ENCODE measurements at places on chromosomes 4 and X.

DNA sequence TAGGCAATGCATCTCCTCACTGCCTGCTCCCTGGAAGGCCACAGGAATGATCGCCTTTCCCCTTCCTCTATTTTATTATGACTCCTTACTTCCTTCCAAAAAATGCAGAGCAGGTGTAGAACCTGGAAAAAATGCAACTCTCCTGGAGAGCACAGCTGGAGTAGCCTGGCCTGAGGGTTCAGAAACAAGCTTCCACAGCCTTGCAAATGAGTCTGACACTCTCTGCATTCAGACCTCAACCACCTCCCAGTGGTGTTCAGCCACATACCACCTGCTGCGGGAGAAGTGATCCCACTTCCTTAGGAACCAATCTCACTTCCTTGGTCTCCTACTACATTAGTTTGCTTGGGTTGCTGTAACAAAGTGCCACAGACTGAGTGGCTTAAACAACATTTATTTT, 368.1 kb upstream of the NOCT start:
- no peak for DNase-seq

GRCh38 chrX:40106676-40107290, 9.0 kb upstream of the BCOR start:
- no peak for DNase-seq

DNA sequence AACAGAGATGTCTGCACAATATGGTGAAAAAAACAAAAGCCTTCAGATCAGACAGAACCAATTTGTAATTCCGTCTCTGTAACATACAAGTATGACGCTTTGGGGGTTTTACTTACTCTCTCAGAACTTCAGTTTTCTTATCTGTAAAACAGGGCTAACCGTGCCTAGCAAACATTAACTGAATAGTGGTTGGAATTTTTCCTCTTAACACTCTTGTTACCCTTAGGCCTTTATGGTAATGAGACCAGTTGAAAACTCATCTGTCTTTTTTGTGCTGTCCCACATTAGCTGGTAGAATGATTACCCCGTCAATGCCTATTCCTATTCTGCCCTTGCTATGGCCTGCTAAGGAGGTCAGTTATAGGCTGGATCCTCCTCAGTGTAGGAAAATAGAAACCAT, 4.5 kb upstream of the MYOZ2 start:
- DNase-seq, result no peak

GRCh38 chr4:99100876-99101275, 12.3 kb upstream of the ADH5 start:
- no peak for DNase-seq

DNA sequence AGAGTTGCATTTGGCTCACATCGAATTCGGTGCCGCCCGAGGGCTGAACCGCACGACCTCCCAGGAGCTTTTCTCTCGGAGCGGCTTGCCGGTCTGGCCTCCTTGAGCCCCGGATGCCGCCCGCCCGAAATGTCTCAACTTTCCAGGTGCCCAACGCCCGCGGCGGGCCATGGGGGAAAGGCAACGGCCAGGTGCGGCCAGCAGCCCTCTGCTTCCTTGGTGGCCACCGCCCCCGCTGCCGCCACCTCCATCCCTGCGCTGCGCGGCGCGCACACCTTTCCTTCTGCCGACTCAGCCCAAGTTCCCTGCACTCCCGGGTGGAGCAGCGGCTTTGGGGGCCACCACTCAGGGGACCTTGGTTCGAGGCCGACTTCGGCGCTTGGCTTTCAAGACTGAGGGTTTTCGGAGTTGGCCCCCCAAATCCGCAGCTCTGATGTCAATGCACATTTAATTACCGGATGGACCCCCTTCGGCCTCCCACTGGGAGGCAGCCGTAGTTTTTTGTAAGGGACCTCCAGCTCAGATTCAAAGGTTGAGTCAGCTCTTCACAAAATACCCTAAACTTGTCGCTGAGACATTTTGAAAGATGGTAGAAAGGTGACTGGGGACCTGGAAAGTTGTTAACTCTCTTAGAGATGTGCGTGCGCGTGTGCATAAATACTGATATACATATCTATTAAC, 1.1 kb downstream of the AFF2 start:
- peak; percentile 76 for DNase-seq

DNA sequence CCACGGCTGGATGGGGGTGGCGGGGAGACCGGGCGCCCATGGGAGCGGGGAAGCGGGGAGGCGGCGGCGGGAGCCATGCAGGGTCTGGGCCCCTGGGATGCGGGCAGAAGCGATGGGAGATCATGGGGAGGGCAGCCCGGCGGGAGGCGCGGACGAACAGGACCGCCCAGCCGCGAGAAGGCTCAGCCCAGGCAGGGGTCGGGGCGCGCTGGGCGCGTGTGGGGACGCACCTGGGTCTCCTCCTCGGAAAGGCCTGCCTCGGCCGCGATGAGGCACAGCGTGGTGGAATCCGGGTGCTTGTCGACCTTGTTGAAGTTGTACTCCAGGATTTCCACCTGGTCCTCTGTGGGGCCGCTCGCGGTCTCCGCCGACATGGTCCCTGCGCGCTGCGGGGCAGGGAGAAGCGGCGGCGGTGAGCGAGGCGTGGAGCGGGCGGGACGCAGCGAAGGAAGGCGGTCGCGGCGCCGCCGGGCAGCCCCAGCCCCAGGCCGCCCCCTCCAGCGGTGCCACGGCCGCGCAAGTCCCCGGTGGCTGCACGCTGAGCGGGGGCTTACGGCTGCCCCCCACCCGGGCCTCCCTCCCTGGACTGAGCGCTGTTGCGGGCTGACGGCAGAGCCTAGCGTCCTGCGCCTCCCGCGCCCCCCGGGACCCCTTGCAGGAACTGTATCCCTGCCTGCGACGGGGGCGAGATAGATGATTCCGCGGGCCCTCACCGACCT, 25.3 kb downstream of the HOPX start:
- no peak for DNase-seq

- DNase-seq, result no peak
Measured at GRCh38 chrX:10875995-10876394, 235.1 kb upstream of the HCCS start.

GRCh38 chr4:145824463-145824862, 114.2 kb downstream of the ZNF827 start:
- DNase-seq, result no peak

DNA sequence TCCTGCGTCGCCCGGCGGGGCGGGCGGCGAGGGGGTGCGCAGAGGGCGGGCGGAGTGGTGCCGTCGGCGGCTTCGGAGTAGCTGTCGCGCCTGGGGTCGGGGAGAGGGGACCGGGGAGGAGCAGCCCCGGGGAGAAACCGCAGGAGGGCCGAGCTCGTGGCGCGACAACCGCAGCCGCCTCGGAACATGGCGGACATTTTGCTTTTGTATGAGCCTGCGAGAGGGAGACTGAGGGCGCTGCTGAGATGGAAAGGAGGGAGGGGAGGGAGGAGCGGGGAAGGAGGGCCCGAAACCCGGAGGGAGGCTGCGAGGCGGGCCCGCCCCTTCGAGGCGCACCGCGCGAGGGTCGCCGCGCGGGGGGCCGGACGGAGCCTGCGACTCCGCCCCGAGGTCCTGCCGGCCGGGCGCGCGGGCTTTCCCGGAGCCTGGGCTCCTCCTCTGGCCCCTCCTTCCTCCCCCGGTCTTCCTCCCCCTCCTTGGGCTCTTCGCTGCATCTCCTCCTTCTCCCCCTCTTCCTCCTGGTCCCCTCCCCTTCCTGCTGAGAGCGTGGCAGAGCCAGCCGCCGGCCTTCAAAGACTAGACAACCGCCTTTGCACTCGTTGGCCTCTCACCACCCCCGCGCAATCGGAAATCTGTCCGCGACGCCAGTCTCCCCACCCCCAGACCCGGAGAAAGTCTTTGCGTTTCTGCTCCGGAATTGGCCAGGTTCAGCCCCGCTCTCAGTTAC, 1.1 kb downstream of the INTS6L start:
- peak; percentile 93 for DNase-seq

DNA sequence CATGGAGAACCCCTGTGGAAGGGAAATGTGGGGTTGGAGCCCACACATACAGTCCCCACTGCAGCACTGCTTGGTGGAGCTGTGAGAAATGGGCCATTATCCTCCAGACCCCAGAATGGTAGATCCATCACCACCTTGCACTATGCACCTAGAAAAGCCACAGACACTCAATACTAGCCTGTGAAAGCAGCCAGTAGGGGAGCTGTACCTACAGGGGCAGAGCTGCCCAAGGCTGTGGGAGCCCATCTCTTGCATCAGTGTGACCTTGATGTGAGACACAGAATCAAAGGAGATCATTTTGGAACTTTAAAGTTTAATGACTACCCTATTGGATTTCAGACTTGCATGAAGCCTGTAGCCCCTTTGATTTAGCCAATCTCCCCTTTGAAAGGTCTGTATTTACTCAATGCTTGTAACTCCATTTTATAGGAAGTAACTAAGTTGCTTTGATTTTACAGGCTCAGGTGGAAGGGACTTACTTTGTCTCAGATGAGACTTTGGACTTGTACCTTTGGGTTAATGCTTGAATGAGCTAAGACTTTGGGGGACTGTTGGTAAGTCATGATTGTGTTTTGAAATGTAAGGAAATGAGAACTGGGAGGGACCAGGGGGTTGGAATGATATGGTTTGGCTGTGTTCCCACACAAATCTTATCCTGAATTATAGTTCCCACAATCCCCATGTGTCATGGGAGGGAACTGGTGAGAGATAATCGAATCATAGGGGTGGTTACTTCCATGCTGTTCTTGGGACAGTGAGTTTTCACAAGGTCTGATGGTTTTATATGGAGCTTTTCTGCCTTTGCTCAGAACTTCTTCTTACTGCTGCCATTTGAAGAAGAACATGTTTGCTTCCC, 352.6 kb downstream of the INPP4B start:
- DNase-seq, result no peak

GRCh38 chr4:133969202-133969848, 232.3 kb downstream of the PABPC4L start:
- no peak for DNase-seq

GRCh38 chrX:19776753-19777152, 110.6 kb downstream of the SH3KBP1 start:
- DNase-seq, result peak; percentile 56

DNA sequence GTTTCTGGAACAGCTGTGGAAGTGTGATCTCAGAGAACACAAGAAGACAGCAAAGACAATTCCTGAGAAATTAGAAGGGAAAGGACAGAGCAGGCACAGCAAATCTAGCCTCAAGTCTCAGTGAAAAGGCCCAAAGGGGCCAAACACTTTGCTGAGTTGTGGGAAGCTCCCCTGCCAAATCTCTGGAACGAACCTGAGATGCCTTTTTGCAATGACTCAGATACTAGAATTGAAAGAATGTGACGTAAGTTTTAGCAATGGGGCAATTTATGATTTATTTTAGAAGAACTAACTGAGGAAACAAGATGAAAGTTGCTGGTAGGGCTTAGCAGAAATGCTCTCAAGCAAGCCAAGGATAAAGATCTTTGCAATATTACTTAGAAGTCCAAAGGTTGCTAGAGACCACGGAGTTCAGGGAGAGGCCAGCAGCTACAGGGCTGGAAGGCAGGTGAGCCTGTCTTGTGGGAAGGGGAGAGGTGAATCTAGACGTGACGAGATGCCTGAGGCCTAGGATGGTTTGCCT, 92.8 kb downstream of the AMELX start:
- no peak for DNase-seq

- peak; percentile 72 for DNase-seq
Measured at GRCh38 chrX:135463937-135464336, 42.2 kb downstream of the SMIM10L2A start.

- no peak for DNase-seq
Measured at GRCh38 chrX:115448146-115448545, 112.8 kb upstream of the PLS3 start.

DNA sequence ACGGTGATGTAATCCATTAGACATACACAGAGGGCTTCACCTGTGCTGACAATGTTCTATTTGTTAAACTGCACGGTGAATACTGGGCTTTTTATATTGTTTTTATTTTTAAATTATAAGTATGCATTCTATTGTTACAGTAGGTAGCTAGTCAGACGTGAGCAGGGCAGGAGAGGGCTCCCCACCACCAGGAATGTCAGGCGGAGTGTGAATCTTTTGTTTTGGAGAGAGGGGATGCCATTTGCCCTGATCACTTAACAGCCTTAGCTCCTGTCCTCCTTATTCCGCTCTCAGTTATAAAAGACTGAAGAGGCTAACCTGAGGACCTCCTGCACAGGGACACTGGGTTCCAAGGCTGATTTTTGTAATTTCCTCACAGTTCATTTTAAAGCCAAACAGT, 151.6 kb upstream of the TAPT1 start:
- DNase-seq, result no peak

DNA sequence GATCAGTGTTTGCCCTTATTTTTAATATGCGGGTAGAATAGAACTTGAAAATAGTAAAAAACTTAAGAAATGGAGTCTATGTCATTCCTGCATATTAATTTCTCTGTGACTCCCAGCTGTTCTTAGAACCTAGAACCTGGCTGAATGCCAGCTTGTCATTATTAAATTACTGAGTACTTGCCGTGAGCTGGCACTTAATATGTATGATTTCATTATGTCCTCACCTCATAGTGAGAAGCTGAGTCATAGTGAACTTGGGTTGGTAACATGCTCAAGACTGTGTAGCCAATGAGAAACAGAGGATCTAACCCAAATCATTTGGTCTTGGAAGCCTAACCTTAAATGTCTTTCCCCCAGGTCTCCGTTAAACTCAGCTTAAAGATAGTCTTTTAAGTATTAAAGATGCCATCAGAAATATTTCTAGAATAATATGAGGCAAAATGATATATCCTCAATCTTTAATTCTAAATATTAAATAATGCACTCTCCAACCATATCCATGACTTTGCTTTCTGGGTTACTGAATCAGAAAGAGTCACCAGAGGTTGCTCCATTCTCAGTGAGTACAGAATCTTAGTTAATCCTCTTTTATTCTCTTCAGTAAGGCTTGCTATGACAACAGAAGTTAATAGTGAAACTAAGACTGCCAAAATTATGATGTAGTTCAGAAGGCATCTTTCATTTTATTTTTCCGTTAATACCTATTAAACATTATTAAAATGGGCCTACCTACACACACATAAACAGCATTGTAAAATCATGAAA, 58.6 kb upstream of the TLL1 start:
- no peak for DNase-seq

DNA sequence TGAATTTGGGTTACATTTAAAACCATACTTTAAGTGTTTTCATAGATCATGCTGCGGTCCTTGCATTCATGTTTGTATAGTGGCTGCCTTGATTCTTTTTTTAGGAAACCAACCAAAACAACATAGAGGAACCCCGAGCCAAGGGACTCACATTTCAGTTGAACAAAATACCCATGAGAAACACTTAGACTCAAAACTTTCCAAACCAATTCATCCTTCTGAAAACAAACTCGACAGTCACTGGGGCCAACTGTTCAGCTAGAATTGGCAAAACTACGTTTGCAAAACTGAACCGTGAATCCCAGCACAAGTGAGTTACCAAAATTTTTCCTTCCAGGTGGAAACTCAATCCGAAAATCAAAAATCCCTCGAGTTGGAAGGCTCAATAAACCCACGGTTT, 1.4 kb downstream of the ADGRA3 start:
- DNase-seq, result no peak

- DNase-seq, result no peak
Measured at GRCh38 chr4:17309567-17310268, 202.2 kb downstream of the QDPR start.

- peak; percentile 90 for DNase-seq
Measured at GRCh38 chrX:281166-281999, at the start of gene PLCXD1. PLCXD1 (plus strand) TSS chrX:281381; CDS start chrX:284188, 2,807 bp downstream.
